ENCODE measurements at places on chromosomes 6 and 20.

- DNase-seq, result no peak
Measured at GRCh38 chr20:34634392-34634791, 42.5 kb downstream of the PIGU start.

DNA sequence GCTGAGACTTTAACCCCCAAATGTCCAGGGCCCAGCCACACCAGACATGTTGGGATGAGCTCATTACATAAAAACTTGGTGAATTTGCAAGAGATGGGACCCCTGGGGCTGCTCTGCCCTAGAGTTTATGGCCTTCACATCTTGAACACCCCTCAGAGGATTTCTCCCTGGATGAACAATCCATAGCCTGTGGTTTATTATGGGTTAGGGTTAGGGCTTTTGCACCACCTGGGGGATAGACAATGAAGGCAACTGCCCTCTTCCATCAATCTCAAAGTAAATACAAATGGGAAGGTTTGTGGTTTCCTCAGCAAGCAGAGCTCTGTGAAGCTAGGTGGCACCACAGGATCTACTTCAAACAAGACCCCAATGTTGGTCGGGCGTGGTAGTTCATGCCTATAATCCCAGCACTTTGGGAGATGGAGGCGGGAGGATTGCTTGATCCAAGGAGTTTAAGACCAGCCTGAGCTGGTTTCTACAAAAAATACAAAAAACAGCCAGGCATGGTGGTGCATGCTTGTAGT lies 17.4 kb downstream of the SPINT3 start:
- DNase-seq, result no peak

GRCh38 chr20:44142413-44142812 lies 44.6 kb downstream of the JPH2 start:
- no peak for DNase-seq

DNA sequence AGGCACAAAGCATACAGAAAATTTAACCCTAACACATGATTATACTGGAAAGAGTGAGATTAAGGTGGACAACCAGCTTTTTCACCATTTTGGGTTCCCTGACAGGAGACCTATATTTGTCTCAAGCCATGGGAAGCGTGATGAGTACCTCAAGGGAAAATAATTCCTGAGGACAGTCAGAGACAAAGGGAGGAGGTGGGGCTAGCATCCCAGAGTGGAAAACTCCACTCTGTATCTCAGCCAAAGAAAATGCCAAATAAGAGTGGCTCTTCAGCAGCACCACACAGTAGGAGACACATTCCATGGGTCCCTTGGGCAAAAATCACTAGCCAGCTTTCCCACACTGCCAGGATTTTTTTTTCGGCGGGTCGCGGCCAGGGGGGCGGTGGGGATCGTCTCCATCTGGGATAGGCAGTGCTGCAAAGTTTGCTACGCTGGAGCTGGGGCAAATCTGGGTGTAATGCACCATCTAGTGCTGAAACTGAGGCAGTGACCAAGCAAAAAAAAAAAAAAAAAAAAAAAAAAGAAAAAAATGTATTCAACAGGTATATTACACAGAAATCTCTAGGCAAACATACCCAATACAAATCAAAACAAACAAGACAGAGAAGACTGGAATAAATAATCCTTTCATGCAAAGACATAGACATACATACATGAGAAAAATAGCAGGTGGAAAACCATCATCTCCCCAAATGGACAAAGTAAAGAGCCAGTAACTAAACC lies 77.3 kb upstream of the SLC35F1 start:
- no peak for DNase-seq

- DNase-seq, result no peak
Measured at GRCh38 chr6:37077905-37078296, 72.4 kb downstream of the FGD2 start.
